Fibroblast of the aortic adventitia (primary cell): ENCODE measurements at places on chromosomes 11 and 22. TPM values are rescaled to one million over a fixed set of nuclear protein-coding genes. Genes with fewer than 3 reads are reported as not detected.

The TRPC6 gene
- 0.16 and 0.72 TPM in 2 replicates for total RNA-seq

- DNase-seq = no peak
These were observed 10.0 kb downstream of the ARHGEF12 start for GRCh38 chr11:120346233-120346632.

The TSSK2 gene
- not detected in 2 replicates for total RNA-seq

- DNase-seq = no peak
These were observed 385.1 kb downstream of the BUD13 start for GRCh38 chr11:116387641-116388040.

- DNase-seq = peak; percentile 16
These were observed 9.8 kb upstream of the DNAJB13 start for GRCh38 chr11:73940801-73941570.

GRCh38 chr11:37451903-37452302 is 853.9 kb upstream of the RAG2 start:
- no peak for DNase-seq

GRCh38 chr11:77361184-77361583 is 59.7 kb upstream of the GDPD4 start:
- peak; percentile 48 for DNase-seq

GRCh38 chr11:73551677-73552076 is 46.2 kb downstream of the FAM168A start:
- DNase-seq = no peak

- no peak for DNase-seq
These were observed 33.0 kb upstream of the NUP160 start for GRCh38 chr11:47881145-47881544.

The IGF2 gene
- total RNA-seq = 3.3 and 4.2 TPM in 2 replicates

- no peak for DNase-seq
These were observed 69.7 kb upstream of the LMO1 start for GRCh38 chr11:8333376-8333775.

DNA sequence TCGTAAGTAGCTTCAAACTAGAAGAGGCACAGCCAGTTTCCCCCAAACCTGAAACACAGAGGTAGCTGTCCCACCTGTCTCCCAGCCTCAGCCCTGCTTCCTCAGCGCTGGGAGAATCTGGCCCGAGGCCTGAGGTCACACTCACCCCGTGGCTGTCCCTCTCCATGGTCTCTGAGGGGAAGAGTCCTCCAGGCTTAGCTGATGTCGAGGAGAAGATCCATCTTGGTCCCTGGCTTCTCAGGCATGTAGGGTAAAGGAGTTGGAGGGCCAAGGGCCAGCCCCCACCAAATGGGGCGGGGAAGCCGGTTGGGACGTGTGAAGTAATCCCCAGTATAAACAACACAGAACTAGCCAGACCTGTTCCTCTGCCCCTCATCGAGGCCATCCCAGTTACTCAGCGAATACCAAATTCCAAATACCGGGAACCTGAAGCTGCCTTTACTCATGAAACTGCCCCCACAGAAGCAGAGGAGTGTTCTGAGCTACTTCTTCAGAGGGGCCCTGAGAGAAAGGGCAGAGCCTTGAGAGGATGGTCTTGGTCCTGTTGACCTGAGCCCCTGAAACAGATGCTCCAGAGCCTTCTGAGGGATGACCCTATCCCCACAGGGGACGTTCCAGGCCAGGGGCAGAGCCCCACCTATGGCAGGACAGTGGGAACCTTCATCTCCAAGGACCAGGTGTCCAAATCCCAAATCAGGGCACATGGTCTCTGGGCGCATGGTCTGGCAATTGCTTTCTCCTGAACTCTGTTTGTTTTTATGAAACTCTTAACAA is at the start of gene TMPRSS13:
TMPRSS13 (minus strand) TSS at position 261 of the 774 bp plus-strand sequence; CDS start at position 166, 95 bp downstream.
- no peak for DNase-seq
